ENCODE measurements at places on chromosomes 5 and 9.

- no peak for DNase-seq
Observed at GRCh38 chr5:53438486-53439472, 41.6 kb upstream of the FST start.

DNA sequence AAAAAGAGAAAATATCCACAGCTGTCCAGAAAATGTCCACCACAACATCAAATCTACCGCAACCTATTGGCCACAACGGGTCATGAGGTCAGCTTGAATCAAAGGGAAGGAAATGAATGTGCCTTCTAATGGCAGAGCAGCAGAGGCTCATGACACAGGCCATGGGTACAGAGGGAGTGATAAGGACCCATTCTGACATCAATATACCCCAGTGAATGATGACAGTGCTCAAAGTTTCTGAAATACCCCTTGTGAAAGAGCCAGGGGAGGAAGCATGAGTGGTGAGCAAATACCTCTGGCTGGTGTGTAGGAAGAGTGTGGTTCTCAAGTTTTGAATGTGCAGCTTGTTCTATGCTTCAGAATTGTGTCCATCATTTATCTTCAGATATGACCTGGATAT is 348.2 kb downstream of the IRX1 start:
- no peak for DNase-seq

DNA sequence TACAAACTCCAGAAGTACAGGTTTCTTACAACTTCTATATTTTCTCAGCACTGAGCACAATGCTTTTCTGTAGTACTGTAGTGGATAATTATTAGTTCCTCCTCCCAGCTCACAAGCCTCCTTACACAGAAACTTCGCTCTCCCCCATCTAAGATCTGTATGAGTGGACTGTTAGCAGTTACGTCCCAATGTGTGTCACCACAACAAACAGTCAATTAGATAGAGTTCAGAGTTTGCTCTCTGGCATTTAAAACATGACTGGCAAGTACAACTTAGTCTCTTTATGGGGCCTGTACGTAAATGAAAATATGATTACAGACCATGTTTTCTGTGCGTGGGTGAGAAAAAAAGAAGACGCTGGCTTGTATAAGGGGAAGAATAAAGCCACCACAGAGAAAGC is 631.4 kb upstream of the DMAC1 start:
- no peak for DNase-seq

DNA sequence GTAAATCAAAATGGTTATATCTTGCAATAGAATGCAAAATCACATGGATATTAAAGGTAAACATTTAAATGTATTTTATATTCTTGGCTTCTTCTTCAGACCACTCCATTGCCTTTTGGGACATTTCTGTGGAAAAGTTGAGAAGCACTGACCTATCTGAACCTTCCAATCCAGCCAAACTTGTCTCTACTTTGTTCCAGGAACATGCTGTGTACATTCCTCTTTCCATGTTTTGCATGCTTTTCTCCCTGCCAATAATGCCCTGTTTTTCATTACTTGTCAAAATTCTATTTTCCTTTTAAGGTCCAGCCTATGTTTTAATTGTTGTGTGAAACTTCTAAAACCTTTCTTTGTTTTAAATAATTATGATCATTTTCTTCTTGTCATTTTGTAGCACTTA is 28.3 kb downstream of the JAK2 start:
- DNase-seq: no peak

GRCh38 chr5:143149759-143150158 is 253.7 kb downstream of the NR3C1 start:
- no peak for DNase-seq
